ENCODE measurements at places on chromosomes 13 and 19. TPM values are rescaled to one million over a fixed set of nuclear protein-coding genes. Genes with fewer than 3 reads are reported as not detected.

DNA sequence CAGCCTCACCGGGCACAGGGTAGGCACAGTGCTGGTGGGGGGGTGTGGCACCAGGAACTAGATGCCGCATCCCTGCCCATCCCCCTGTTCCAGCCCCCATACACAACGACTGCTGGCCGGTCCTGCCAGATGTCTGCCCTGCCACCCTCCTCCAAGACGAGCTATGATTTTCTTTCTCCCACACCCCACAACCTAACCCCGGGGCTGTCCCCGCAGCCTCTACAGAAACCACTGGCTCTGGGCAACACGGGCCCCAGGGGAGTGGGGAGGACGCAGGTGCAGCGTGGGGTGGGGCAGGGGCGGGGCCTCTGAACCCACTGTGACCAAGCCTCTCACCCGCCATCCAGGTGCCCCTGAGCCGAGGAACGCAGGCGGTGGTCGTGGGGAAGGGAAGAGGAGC is 15.5 kb downstream of the PGLS start:
- peaks cover 6% of the 10 kb centered on the region for H3K36me3 ChIP-seq
- peaks cover 16% of the 10 kb centered on the region for H3K4me1 ChIP-seq
- H3K27ac ChIP-seq = no peak overlapping the region

The S1PR5 gene
- total RNA-seq = not detected

GRCh38 chr13:21826214-21827015 is 155.5 kb downstream of the FGF9 start:
- H3K27me3 ChIP-seq = no peaks in the 10 kb centered on the region
- no peaks in the 10 kb centered on the region for H3K4me1 ChIP-seq
- no peak for DNase-seq
- no peak overlapping the region for H3K4me3 ChIP-seq

DNA sequence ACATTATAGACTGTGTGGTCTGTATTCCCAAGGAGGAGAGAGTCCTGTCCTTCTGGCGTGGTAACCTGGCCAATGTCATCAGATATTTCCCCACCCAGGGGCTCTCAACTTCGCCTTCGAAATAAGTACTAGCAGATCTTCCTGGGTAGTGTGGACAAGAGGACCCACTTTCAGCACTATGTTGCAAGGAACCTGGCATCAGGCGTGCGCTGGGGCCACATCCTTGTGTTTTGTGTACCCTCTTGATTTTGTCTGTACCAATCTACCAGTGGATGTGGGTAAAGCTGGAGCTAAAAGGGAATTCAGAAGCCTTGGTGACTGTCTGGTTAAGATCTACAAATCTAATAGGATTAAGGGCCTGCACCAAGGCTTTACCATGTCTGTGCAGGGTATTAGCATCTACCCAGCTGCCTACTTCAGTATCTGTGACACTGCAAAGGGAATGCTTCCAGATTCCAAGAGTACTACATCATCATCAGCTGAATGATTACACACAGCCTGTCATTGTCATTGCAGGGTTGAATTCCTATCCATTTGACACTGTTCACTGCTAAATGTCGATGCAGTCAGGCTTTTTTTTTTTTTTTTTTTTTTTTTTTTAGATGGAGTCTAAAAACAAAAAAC is 148.0 kb downstream of the PRR20E start:
- no peaks in the 10 kb centered on the region for H3K27me3 ChIP-seq
- H3K36me3 ChIP-seq = no peaks in the 10 kb centered on the region
- H3K4me3 ChIP-seq = no peak overlapping the region
- H3K27ac ChIP-seq = no peak overlapping the region
- DNase-seq = no peak

DNA sequence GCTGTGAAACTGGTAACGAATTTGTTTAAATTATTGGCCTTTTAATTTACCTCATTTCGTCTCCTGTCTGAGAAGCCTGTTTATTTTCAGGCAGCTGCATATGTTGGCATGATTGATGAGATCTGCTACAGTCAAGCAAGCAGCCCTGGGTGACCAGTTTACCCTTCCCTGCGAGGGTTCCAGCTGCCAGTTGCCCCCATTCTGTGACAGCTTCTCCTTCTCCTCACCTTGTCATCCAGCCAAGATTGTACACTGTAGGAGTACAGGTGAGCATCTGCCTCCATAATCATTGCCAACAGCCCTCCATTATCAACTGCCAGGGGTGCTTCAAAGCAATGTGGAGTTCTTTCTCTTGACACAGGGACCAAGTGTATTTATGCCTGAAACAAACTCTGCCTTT is 1979.9 kb upstream of the PRR20A start:
- H3K27ac ChIP-seq = no peak overlapping the region
- H3K36me3 ChIP-seq = no peaks in the 10 kb centered on the region
- no peak overlapping the region for H3K4me3 ChIP-seq
- DNase-seq = no peak
- no peaks in the 10 kb centered on the region for H3K27me3 ChIP-seq

The ARHGAP33 gene
- 26.4 TPM for total RNA-seq

The MYBPC2 gene
- 0.12 TPM for total RNA-seq

DNA sequence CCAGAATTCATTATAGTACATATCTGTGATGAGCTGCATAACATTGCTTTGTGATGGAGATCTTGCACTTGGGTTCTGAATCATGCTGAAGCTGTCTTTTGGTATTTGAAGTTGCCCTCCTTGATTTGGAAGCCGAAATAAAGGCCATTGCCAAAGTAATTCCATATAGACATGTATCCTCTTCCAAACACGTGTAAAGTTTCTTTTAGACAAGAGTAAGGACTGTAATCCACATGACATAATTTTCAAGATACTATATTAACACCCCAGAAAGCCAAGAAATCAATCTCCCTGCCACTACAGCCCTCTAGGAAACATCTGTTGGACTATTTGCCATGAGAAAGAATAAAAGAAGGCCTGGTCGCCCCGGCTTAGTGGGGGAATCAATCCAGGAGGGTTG is 754.2 kb downstream of the FGF9 start:
- DNase-seq = no peak
- no peak overlapping the region for H3K4me3 ChIP-seq
- H3K4me1 ChIP-seq = no peaks in the 10 kb centered on the region
- H3K36me3 ChIP-seq = no peaks in the 10 kb centered on the region

- peak overlapping the region; percentile 78 for H3K27ac ChIP-seq
- DNase-seq = peak; percentile 85
- H3K27me3 ChIP-seq = peaks cover 14% of the 10 kb centered on the region
These were observed 1.0 kb downstream of the EPOR start for GRCh38 chr19:11382898-11383705.

- no peak overlapping the region for H3K4me3 ChIP-seq
- peaks cover 2% of the 10 kb centered on the region for H3K4me1 ChIP-seq
- H3K27me3 ChIP-seq = peaks cover 5% of the 10 kb centered on the region
- H3K27ac ChIP-seq = no peak overlapping the region
- no peaks in the 10 kb centered on the region for H3K36me3 ChIP-seq
These were observed 62.8 kb upstream of the CEACAM8 start for GRCh38 chr19:42657556-42657955.

The PRR20B gene
- not detected for total RNA-seq

The KLHL1 gene
- not detected for total RNA-seq

GRCh38 chr13:44768775-44769581 is 192.8 kb upstream of the TSC22D1 start:
- H3K4me3 ChIP-seq = peak overlapping the region; percentile 54
- no peaks in the 10 kb centered on the region for H3K36me3 ChIP-seq
- peak; percentile 67 for DNase-seq
- peaks cover 35% of the 10 kb centered on the region for H3K4me1 ChIP-seq
- peak overlapping the region; percentile 79 for H3K27ac ChIP-seq

- peaks cover 21% of the 10 kb centered on the region for H3K4me1 ChIP-seq
- peak overlapping the region; percentile 34 for H3K27ac ChIP-seq
- peaks cover 24% of the 10 kb centered on the region for H3K36me3 ChIP-seq
- DNase-seq = peak; percentile 67
These were observed 4.0 kb downstream of the MRPL54 start for GRCh38 chr19:3766520-3766919.

DNA sequence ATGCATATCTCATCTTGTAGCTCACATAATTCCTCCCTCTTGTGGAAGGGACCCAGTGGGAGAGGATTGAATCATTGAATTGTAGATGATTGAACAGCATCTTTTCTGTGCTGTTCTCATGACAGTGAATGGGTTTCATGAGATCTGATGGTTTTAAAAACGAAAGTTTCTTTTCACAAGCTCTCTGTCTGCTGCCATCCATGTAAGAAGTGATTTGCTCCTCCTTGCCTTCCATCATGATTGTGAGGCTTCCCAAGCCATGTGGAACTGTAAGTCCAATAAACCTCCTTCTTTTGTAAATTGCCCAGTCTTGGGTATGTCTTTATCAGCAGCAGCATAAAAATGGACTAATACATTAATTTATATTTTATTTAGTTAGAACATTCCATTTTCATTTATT is 19.6 kb upstream of the ZNF675 start:
- no peak overlapping the region for H3K4me3 ChIP-seq
- no peak overlapping the region for H3K27ac ChIP-seq
- H3K27me3 ChIP-seq = no peaks in the 10 kb centered on the region
- H3K4me1 ChIP-seq = no peaks in the 10 kb centered on the region

The PDE4C gene
- 0.14 TPM for total RNA-seq

DNA sequence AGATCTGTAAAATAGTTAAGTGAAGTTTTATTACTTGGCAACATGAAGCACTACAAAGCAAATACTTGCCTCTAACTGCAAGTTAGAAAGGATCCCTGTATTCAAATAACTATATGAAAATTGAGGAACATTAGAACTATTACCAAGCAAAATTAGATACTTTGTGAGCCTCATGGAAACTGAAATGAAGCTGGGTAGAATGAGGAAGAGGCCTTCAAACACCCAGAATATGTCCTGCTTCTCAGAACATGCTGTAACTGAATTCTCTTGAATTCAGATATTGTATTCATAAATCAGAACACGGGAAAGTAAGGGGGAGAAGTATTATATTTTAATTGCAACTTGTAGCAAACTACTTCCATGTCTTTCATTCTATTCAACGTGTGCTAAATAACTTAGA is 947.9 kb downstream of the PCDH17 start:
- DNase-seq = no peak
- no peaks in the 10 kb centered on the region for H3K4me1 ChIP-seq
- no peak overlapping the region for H3K4me3 ChIP-seq
- H3K27me3 ChIP-seq = no peaks in the 10 kb centered on the region
- H3K27ac ChIP-seq = no peak overlapping the region
- H3K36me3 ChIP-seq = no peaks in the 10 kb centered on the region

The ZNF557 gene
- 12.2 TPM for total RNA-seq

DNA sequence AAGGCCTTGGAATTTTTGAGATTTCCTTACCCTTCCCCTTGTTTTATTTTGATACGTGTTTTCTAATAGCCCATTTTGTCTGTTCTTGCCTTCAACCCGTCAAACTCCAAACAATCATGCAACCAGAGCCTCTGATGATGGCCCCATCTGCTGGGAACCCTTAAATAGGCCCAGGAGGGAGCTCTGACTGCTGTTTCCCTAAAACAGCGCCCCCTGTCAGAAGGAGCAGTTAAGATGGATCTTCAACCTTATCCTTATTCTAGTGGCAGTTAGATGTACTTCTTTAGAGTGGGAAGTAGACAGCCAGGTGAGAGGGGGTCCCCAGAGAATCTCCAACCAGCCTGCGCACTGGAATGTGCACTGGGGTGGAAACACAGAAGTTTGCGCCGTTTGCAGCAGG is 1031.0 kb upstream of the PCDH9 start:
- H3K4me3 ChIP-seq = no peak overlapping the region
- H3K36me3 ChIP-seq = no peaks in the 10 kb centered on the region
- no peaks in the 10 kb centered on the region for H3K27me3 ChIP-seq
- DNase-seq = no peak
- H3K4me1 ChIP-seq = no peaks in the 10 kb centered on the region

- H3K4me3 ChIP-seq = no peak overlapping the region
- H3K4me1 ChIP-seq = no peaks in the 10 kb centered on the region
- no peak for DNase-seq
- H3K36me3 ChIP-seq = no peaks in the 10 kb centered on the region
- H3K27ac ChIP-seq = no peak overlapping the region
These were observed 401.7 kb downstream of the IRS2 start for GRCh38 chr13:109384491-109385241.

GRCh38 chr13:23384111-23384510 is 49.4 kb downstream of the SACS start:
- peak; percentile 61 for DNase-seq
- peaks cover 13% of the 10 kb centered on the region for H3K27me3 ChIP-seq
- H3K36me3 ChIP-seq = no peaks in the 10 kb centered on the region

DNA sequence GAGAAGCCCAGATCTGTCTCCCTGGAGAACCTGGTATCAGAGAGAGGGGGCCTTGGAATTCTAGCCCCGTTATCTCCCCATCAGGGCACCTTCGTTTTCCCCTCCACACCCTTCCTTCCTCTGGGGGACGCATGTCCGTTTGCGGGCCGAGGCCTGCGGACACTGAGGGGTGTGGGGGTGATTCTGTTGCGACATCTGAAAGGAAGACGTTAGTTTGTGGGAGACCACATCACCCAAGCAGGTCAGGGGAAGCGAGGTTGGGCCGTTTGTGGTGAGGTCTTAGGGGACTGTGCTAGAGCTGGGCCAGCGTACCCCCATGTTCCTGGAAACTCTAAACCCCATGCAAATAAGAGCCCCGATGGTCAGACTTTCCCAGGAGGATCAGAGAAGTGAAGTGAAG is 3.7 kb upstream of the HSH2D start:
- no peak overlapping the region for H3K4me3 ChIP-seq
- H3K27me3 ChIP-seq = no peaks in the 10 kb centered on the region
- no peak overlapping the region for H3K27ac ChIP-seq
- no peak for DNase-seq

DNA sequence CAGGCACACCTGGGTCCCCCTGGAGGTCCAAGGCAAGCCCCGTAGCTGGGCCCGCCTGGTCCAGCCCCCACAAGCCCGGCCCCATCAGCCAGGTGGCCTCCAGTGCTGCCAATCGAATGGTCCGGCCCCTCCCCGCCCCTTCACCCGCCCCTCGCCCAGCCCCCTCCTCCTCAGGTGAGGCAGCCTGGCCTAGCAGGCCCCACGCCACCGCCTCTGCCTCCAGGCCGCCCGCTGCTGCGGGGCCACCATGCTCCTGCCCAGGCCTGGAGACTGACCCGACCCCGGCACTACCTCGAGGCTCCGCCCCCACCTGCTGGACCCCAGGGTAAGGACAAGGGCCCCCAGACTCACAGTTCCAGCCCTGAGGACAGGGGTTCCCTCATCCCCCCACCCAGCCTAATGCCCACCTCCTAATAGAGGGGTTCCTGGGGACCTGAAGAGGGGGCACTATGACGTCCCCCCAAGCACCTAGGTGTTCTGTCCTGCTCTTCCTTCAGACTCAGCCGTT is at the start of gene HPN:
HPN (plus strand) TSS at position 174 of the 508 bp plus-strand sequence. CDS start 786 bp downstream, outside the sequence.
- H3K4me3 ChIP-seq = peak within 1 kb of the TSS; percentile 12
- peaks cover 17% of the 10 kb centered on the region for H3K27me3 ChIP-seq
- H3K4me1 ChIP-seq = peaks cover 17% of the 10 kb centered on the region
- no peak within 1 kb of the TSS for H3K27ac ChIP-seq
- no peaks in the 10 kb centered on the region for H3K36me3 ChIP-seq
- no peak for DNase-seq

The ADGRE1 gene
- 4.3 TPM for total RNA-seq
